NCI-H1092 treated with DMSO at 0.1 percent for 48 hours (cell line): ENCODE measurements at places on chromosomes 12 and 14.

DNA sequence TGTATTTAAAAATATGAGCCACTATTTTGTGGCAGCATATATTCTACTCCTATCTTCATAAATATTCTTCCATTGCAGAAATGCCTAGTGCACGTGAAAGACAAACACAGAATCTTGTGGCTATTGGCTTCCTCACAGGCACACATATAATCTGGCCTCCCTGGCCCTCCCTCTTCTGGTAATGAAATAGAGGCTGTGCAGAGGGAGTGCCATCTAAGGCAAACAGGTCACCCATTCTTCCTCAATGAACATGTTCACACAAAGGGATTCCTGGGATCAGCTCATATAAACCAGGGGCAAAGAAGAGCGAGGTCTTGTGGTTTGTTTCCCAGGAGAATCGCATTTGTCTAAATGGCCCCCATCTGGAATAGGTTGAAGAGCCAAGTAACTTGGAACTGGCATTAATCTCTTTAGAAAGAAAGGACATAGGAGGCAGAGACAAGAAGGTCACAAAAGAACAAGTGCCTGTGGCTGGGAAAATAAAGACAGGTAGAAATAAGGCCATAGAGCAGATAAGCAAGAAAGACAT lies 171.6 kb upstream of the PTPRQ start:
- no peak for DNase-seq

GRCh38 chr14:68911594-68912227 lies 67.4 kb downstream of the ACTN1 start:
- DNase-seq, result peak; percentile 84

- peak; percentile 58 for DNase-seq
Measured at GRCh38 chr12:66804563-66804974, 125.7 kb upstream of the GRIP1 start.

GRCh38 chr14:77175843-77176242 lies 5.8 kb upstream of the TMEM63C start:
- no peak for DNase-seq

- no peak for DNase-seq
Measured at GRCh38 chr14:94771906-94772490, 2.1 kb upstream of the GSC start.

- DNase-seq, result peak; percentile 18
Measured at GRCh38 chr12:63103494-63104131, 47.4 kb downstream of the AVPR1A start.
